GM19239 (cell line): ENCODE measurements at places on chromosomes 7 and 10.

DNA sequence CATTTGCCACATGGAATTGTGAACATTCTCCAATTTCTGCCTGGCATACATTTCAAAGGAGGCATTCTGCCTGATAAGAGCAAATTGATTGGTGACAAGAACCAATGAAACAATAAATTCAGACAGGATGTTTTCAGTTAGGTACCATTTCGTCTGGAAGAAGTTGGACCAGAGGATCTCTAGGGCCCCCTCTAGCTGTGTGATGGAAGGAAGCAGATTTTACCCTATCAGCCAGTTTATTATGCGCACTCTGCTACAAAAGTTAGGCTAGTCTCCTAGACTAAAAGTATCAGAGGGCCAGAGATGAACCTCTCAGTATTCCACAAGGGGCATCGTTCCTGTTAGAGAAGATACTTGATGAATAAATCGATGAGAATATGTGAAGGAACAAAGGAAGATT, 118.0 kb downstream of the BUB3 start:
- no peak for DNase-seq

- DNase-seq = no peak
Measured at GRCh38 chr10:89548673-89549072, 13.3 kb upstream of the SLC16A12 start.

GRCh38 chr10:126895214-126895781, 9.9 kb upstream of the DOCK1 start:
- DNase-seq = no peak

- DNase-seq = no peak
Measured at GRCh38 chr7:25698451-25699113, 453.4 kb upstream of the NFE2L3 start.

GRCh38 chr7:17206349-17206905, 92.0 kb upstream of the AHR start:
- no peak for DNase-seq

- no peak for DNase-seq
Measured at GRCh38 chr10:119826771-119827170, 45.9 kb downstream of the MCMBP start.

DNA sequence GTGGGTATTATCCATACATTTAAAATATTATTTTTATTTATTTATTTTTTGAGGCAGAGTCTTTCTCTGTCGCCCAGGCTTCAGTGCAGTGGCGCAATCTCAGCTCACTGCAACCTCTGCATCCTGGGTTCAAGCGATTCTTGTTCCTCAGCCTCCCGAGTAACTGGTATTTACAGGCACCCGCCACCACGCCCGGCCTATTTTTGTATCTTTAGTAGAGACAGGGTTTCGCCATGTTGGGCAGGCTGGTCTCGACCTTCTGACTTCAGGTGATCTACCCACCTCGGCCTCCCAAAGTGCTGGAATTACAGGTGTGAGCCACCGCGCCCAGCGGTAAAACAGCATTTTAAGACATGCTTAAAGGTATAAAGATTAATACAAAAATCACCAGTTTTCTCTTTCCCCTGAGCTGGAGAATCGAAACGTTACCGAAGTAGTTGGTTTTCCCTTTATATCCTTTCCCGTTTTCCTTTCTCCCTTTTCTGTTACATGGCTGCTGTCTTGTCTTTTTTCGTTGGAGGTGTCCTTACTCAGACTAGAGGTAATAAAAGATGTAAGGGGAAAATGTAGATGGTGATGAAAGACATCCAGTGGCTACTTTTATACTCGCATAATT, 1.7 kb downstream of the ARL5B start:
- DNase-seq = no peak

- no peak for DNase-seq
Measured at GRCh38 chr10:38050212-38050611, 39.7 kb downstream of the ZNF33A start.

DNA sequence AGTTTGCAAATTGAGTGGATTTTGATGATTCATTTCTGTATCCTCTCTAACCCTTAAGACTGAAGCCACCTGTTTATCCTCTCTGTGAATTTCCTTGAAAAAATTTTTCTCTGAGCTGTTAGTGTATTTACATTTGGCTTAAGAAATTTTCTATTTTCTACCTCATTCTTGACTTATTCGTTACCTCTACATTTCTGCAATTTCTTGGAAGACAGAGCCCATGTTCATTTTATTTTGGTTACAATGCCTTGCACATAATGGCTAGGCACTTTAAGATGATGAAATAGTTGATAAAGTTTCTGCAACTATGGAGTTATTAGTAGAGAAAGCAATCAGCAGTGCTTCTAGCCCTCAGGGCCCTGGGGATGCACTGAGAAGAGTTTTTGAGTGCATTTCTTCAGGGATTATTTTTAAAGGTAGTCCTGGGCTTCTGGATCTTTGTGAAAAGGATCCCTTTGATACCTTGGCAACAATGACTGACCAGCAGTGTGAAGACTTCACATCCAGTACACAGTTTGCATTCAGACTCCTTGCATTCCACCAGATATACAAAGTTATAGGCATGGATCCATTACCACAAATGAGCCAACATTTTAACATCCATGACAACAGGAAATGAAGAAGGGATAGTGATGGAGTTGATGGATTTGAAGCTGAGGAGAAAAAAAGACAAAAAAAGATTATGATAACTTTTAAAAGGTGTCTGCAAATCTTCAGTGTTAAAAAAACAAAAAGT, 68.2 kb downstream of the CH25H start:
- no peak for DNase-seq

GRCh38 chr7:28688651-28689050, 269.5 kb downstream of the TRIL start:
- no peak for DNase-seq

DNA sequence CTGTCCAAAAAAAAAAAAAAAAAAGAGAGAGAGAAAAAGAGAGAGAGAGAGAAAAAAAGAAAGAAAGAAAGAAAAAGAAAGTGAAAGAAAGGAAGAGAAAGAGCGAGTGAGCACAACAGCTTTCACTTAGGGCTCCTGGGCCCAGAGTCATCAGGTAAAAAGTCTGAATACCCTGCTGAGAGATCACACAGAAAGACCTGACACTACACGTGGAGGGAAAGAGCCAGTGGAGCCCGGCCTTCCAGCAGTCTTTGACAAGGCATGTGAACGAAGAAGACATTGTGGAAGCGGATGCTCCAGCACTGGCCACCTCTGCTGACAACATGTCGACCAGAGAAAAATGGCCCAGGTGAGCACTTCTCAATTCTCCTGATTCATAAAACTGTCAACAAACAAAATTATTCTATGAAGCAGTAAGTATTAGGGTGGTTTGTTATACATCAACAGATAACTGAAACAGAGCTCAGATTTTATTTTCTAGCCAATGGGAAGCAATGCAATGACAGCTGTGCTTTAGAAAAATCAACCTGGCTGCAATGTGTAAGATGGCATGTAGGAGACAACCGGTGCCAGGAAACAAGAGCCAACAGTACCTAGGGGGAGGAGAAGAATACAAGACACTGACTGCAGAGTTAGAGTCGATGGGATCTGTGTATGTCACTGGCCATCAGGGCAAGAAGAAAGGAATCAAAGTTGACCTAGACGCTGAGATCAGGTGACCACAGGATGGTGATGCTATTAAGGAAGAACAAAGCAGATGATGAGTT, 4.4 kb downstream of the RNF216 start:
- DNase-seq = no peak

GRCh38 chr10:114261076-114261475, 22.0 kb downstream of the VWA2 start:
- DNase-seq = no peak

GRCh38 chr7:1028044-1028770, 16.1 kb upstream of the GPR146 start:
- DNase-seq = peak; percentile 90

- DNase-seq = peak; percentile 1
Measured at GRCh38 chr7:123916240-123916724, 8.8 kb upstream of the SPAM1 start.

DNA sequence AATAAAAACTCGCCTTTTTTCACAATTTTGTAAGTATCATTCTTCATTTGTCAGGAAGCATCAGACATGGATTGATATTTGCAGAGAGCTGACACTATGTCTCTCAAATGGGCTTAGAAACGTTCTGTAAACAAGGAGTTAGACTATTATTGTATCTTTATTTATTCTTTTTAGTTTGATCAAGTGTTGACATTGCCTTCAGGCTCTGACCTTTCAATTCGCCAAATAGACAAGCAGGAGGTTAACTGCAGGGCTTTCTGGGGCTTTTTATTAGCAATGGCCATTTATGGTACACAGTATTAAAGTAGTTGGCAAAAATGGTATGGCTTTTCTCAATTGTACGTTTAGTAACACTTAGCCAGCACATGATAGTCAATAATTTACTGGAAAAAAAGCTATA, 221.7 kb downstream of the ZWINT start:
- no peak for DNase-seq

DNA sequence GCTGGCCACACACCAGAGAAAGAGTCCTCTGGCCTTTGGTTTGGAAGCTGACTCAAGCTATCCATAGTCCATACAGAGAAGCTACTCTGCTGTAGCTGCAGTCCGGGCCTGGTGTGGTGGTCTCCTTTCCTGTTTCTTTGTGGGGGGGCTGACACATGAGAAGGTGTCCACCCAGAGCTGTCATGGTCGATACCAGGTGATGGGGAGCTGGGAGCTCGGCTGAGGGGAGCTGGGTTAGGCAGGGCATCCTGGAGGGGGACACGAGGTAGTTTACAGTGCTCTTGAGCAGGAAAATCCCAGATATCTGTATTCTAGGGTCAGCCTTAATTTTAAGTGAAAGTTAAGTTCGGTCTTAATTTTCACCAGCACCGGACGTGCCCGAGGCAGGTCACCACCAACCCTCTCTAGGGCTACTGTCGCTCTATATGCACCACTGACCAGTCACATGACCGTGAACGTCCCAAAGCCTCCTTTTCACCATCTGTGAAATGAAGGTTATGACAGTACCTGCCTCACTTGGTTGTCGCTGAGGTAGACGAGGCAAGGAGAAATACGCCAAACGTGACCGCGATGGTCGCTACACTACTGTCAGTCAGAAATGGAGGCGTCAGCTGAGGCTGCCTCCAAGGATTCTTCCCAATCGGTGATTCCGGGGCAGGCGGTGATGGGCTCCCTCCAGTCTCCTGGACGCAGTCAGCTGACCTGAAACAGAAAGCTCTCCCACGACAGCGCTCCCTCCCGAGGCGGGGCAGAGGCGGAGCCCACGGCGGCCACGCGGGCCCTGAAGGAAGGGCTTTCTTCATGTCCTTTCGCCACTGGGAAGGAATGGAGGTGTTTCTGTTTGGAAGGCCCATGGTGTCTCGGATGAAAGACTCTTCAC, 69.4 kb upstream of the SHH start:
- DNase-seq = no peak

DNA sequence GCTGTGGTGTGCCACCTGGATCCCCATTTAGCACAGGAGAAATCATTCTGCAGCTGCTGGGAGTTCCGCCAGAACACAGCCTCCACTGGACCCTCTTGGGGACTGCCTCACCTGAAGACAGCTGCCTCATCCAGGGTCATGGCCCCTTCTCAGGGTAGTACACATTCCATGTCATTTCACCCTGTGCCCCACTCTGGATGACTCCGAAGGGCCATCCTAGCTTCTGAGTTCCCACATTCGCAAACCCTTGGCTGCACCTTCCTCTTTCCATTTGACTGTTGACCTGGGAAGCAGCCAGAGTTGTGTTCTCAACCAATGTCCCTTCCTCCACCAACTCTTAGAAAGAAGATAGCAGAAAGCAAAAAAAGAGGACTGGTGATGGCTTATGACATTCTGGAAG, 125.6 kb upstream of the TBX20 start:
- DNase-seq = no peak

GRCh38 chr10:110361800-110362456, 57.2 kb upstream of the SMNDC1 start:
- no peak for DNase-seq

GRCh38 chr7:88020953-88021665, 87.1 kb downstream of the ADAM22 start:
- no peak for DNase-seq

- no peak for DNase-seq
Measured at GRCh38 chr10:127279334-127279774, 83.0 kb upstream of the INSYN2A start.

- no peak for DNase-seq
Measured at GRCh38 chr10:100894589-100895294, 18.0 kb upstream of the SLF2 start.

DNA sequence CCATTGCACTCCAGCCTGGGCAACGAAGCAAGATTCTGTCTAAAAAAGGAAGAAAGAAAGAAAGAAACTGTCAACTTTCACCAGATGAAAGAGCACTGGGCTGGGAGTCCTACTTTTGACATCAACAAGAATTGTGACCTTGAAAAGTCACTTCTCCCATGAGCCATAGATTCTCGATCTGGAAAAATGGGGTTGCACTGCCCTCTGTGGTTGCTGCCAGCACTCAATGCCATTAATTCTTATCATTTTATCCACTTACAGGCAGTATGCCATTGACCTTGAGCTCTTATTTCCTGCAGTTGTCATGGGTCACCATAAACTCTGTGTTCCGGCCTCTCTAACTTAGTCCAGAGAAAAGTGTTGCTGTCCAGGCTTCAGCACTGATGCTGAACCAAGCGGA, 137.2 kb downstream of the NOC3L start:
- no peak for DNase-seq

GRCh38 chr7:57789130-57789529, 339.2 kb downstream of the ZNF716 start:
- DNase-seq = no peak

- DNase-seq = no peak
Measured at GRCh38 chr7:133201470-133201869, 51.4 kb upstream of the EXOC4 start.

GRCh38 chr10:35462491-35462934, 126.2 kb downstream of the CCNY start:
- peak; percentile 18 for DNase-seq

DNA sequence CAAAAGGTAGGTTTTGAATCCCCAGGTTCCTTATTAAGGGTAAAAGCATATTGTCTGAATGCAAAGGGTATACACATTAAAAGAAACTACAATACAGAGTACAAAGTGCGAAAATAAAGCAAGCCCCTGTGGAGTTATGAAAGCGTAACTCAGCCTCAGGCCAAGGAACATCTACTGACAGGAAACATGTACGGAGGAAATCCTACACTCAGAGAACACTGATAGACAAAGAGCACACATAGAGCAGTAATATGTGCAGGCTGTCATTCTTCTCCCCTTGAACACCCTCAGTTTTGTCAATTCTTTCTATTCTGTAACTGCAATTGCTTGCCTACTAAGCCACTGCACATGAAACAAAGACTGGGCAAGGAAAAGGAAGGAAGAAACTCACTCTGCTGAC, 150.2 kb downstream of the DGKB start:
- no peak for DNase-seq
